ENCODE measurements at places on chromosomes 1 and 21.

GRCh38 chr1:21289700-21290545 is at the start of gene ECE1:
Gene ECE1, minus strand, starts transcription at chr1:21290463. Its CDS starts 49 bp downstream, at chr1:21290414.
- no peak for DNase-seq

GRCh38 chr1:157596384-157596783 is 1.5 kb downstream of the FCRL4 start:
- no peak for DNase-seq

DNA sequence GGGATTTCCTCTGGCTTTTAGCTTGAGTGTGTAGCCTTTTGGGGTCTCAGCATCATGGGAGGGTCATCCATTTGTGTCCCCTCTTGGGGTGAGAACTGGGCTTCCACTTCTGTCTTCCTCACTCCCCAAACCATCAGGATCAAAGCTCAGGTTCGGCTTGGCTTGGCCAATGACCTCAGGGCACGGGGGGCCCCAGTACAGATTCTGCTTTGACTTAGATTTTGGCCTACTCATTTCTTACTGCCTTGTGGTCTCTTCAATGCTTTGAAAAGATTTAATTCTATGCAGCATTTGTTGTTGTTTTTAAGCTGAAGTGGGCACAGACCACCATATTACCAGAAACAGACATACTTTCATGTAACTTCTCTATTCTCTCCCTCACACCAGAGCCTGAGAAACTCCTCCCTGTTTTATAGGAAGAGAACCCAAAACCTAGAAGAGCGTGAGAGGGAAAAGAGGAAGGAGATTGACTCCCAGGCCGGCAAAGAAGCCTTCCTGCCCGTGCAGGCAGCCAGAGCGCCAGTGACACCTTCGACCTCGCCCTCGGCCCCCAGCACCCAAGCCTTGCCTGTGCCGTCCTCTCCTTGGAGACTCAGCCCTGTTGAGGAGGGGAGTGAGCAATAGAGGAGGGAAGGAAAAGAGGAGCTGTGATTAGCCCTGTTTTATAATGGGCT is 1.9 kb upstream of the S100A3 start:
- DNase-seq = peak; percentile 78

GRCh38 chr1:117695796-117696490 is 90.1 kb downstream of the TENT5C start:
- no peak for DNase-seq

GRCh38 chr1:162065016-162065415 is 4.5 kb upstream of the NOS1AP start:
- DNase-seq = no peak

DNA sequence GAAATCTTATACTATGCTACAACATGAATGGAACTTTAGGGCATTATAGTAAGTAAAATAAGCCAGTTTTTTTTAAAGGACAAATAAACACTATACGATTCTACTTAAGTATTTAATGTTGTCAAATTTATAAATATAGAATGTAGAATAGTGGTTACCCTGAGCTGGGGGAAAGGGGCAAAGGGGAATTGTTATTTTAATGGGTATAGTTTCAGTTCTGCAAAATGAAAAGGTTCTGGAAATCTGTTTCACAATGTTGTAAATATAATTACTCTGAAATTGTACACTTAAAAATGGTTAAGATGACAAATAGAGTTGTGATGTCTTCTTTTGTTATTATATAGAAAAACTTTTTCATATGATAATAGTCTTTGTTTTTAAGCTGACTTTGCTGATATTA is 366.3 kb downstream of the MRPL39 start:
- no peak for DNase-seq

DNA sequence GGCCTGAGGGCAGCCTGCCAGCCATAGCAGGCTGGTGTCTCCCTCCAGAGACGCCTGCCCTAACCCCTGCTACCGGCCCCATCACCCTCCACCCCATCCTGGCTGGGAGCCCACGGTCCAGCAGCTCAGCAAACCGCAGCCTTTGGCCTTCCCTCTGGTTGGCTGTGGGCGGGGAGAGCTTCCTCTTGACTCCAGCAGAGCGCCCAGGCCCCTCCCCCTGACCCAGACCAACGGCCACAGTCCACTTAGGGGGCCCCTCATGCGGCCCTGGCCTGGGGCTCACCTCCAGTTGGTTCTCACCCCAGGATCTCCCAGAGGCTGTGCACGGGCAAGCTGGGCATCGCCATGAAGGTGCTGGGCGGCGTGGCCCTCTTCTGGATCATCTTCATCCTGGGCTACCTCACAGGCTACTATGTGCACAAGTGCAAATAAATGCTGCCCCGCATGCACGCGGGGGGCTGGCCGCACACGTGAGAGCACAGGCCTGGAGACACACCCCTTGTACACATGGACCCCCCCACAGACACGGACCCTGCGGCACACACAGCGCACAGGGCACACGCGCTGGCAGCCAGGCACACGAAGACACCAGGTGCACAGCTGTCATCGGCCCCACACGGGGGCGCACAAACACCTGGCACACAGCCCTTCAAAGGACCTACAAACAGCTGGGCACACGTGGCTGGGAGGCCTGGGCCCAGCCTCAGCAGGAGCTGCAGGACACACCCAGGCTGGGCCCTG is 3.1 kb downstream of the SMIM1 start:
- DNase-seq = peak; percentile 71

DNA sequence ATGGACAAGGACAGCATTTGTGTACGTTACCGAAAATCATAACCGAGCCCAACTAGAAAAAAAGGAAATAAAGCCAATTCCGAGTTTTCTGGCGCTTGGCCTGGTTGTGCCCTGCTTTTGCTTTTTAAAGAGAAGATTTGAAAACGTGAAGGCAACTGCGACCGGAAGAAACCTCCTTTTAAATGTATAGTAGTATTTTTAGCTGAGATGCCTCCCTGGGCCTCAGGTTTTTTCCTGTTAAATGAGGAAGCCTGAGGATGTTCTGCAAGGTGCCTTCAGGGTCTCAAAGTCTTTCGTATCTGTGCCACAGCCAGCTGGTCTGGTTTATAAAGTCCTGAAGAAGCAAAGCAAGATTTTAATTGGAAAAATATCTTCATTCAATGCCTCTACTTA is 371 bp upstream of the ODF2L start:
- no peak for DNase-seq

GRCh38 chr1:18749569-18749968 is 109.9 kb downstream of the TAS1R2 start:
- no peak for DNase-seq

DNA sequence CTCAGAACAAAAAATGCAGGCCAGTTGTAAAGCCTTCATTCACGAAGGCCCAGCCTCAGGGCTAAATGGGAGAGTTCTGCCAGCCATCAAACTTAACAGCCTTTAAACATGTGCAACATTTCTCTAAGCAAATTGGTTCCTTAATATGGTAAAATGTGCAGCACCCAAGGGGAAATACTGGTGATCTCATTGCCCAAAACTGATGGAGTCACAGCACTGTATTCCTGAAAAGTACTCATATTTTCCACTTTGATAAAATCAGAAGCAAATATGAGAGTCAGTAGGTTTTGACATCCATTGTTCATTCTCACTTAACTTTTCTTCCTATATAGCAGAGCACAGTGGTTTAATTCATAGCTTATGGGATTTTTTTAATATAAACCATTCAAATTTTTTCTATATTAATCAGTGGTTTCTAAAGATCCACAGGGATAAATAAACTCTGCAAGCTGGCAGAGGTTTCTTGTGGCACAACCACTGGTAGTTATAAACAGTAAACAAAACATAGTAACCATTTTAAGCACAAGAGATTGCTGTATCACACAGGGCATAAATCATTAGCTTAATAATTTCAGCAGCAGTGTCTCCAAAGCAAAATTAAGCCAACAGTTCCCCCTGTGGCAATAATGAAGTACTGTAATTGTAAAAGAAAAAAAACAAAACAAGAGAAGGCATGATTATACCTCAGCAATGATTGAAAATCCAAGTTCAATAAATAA is 106.9 kb upstream of the LYPLAL1 start:
- DNase-seq = no peak

DNA sequence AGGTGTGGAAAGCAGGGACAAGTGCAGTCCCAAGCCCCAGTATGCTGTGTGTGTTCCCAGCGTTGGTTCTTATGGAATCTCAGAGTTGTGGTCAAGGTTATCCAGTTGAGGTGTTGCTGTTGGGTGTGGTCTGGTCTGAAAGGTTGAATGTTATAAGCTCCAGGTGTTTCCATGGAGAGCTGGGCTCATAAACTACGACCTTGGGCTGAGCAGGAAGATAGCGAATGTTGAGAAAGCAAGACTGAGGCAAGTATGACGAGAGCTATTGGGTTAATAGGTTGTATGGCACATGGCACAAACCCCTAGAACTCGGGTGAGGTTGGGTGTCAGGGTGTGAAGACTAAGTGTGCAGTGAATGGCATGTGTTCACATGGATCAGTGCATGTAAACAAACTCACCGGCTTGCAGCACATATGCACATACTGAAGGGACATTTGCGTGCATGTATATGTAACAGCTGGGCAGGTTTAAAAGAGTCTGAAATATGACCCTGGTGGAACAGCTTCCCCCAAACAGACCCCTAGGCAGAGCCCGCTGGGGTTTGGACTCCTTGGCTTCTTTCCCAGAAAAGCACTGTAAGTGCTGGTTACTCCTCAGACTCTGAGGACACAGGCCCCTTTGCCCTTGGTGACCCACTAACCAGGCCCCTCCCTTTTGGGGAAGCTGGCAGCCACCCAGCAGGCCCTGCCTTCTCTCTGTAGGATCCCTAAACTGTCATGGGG is 117.5 kb downstream of the NAV1 start:
- no peak for DNase-seq

DNA sequence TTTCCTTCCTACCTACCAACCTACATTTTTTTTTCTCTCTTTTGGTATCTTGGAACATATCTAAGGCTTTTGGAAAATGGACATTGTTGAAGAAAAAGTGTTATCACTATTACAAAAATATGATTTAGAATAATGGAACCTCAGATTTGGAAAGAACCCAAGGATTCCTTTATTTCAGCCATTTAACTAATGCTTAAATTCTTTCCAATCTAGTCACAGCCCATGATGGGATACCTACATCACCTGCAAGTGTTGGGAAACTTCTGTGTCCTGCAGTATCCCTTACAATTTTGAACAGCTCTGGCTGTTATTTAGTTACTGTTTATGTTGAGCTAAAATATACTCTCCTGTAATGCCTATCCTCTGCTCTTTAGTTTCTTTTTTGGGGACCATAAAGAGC is 22.3 kb upstream of the APOBEC4 start:
- no peak for DNase-seq

DNA sequence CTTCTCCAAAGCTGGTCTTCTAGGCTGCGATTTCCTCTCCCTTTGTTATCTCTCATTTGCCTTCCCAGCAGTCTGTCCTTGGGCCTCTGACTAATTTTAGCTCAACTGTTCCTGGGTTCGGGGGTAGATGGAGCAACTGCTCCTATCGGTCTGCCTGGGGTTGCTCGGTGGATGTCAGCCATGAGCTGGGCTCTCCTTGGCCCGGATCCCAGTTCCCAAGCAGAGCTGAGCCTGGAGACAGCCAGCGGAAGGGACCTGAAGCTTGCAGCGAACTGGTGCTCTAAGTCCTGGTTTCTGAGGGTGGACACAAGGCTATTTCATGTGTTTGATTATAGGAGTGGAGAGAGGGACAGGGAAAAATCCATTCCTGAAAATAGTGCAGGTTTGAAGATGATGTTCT is 423.0 kb downstream of the RPS6KC1 start:
- DNase-seq = no peak

DNA sequence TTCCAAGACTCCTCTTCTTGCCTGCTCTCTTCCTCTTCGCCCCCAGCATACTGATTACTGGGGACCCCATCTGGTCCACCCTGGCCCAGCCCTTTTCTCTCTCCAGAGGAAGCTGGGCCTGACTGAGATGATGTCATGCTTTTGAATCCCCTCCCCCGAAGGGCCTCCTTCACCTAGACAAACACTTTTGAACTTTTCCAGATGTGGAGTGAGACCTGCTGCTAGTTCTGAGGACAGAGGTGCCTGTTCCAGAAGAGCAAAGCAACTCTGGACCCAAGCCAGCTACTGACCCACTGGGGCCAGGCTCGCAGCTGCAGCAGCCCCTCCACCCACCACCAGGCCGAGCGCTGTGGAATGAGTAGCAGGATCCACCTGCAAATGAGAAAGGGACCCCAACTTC is 8.4 kb downstream of the CD34 start:
- no peak for DNase-seq

DNA sequence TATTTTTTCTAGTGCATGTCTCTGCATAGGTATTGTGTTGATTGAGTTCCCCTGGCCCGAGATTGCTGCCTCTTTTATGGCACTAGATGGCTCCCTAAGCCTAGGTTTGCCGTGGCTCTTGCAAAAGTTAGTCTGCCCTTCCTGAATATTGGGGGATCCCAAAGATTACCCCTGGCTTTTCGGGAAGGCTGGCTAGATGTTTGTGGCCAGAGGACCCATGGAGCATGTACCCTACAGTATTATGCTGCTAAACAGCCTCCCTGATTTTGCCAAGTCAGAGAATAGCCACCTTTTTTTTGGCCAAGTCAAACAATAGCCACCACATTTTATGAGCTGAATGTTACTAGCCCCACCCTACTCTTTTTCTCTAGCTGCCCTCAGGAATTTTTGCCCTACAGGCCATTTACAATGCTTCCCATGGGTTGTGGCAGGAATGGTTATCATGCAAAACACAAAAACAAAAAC is 343.2 kb downstream of the OLFM3 start:
- no peak for DNase-seq

DNA sequence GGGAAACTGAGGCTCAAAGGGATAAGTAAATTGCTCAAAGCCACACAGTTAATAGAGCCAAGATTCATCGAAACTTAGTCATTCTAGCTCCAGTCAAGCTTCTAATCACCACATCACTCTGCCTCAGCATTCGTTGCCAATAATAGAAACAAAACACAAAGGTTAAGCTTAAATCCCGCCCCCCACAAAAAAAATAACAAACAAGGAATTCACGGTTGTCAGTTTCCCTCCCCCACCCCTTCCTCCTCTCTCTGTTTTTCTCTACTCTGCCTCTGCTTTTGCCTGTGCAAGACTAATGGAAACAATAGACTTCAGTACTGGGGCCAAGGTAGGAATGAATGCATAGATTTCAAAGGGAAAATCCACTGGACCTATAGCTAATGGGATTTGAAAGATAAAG is 70.7 kb upstream of the ZNF644 start:
- no peak for DNase-seq

DNA sequence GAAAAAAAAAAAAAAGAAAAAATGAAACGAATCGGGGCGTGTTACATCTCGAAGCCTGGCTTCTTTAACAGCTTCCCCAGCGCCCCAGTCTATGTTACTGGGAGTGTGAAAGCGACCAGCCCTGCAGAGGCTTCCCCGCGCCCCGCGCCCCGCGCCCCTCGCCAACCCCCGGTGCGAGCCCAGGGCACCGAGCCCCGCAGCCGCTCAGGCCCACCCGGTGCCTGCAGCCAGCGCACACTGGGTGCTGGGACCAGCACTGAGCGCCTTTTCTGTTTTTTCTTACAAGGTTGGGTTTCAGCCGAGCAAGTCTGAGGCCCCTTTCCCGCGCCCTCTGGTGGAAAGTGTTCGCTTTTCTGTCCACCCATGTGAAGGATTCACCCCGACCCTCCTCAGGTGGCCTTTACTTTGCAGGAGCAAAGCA is 42.1 kb upstream of the ZNF496 start:
- peak; percentile 48 for DNase-seq

DNA sequence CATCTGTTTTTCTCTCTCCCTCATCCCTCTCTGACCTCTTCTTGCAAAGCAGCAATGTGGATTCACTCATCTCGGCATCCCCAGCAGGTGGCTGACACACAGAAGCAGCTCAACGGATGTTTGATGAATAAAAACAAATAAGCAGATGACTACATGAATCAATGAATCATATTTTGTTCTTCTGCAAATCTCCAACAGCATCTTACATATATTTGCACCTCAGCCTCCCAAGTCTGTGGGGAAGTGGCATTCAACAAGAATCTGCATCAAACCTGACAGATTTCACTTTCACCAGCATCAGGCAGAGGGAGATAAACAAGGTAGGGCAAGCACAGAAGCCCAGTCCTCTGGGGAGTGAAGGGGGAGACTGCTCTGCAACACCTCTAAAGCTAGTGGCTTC is 34.0 kb downstream of the CAPN8 start:
- no peak for DNase-seq

All from HL-60 (cell line).